ENCODE measurements at places on chromosomes 4 and X.

- DNase-seq, result no peak
Measured at GRCh38 chr4:4418676-4419390, 31.9 kb downstream of the NSG1 start.

- no peak for DNase-seq
Measured at GRCh38 chr4:95627709-95628108, 78.9 kb upstream of the UNC5C start.

DNA sequence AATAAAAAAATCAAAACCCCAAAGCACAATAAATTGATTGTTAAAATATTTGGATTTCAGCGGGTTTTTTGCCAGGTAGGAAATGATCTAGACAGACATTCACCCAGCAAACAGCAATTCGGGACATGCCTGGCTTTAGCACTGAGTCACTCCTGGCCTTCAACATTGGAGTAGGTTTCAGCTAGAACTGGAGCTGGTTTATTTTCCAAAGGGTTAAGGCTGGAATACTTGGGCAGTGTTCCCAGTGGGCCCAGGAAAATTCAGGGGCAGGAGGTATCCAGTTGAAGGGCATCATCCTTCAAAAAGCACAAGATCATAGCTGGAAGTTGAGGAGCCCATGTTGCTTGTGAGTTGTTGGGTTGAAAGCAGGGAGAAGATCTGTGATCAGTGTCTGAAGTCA lies 41.0 kb downstream of the TXLNG start:
- no peak for DNase-seq

GRCh38 chr4:177441061-177441802 lies 1.0 kb downstream of the AGA start:
- no peak for DNase-seq

- no peak for DNase-seq
Measured at GRCh38 chr4:37719021-37719420, 32.8 kb upstream of the RELL1 start.

DNA sequence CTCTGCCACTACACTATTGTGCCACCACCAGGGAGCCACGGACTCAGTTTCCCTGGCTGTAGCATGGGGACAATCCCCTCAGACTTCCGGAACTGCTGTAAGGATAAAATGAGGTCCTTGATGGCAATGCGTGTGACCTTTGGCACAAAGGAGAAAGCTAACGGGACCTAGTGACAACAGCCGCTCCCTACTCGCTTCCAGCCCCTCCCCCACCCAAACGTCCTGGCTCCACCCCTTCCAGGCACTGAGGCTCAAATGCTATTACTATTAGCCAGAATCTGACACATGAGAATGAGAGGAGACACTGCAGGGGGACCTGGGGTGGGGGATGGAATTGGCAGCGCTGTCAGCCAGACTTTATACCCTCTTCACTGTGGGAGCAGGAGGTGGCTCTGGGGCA lies 5.4 kb upstream of the DUSP9 start:
- DNase-seq, result no peak

- no peak for DNase-seq
Measured at GRCh38 chrX:42442745-42443144, 335.2 kb downstream of the PPP1R2C start.

- no peak for DNase-seq
Measured at GRCh38 chr4:182205306-182205705, 37.9 kb upstream of the TENM3 start.

GRCh38 chr4:137678796-137679195 lies 146.5 kb upstream of the PCDH18 start:
- DNase-seq, result no peak
